ENCODE measurements at places on chromosomes 3 and 15.

DNA sequence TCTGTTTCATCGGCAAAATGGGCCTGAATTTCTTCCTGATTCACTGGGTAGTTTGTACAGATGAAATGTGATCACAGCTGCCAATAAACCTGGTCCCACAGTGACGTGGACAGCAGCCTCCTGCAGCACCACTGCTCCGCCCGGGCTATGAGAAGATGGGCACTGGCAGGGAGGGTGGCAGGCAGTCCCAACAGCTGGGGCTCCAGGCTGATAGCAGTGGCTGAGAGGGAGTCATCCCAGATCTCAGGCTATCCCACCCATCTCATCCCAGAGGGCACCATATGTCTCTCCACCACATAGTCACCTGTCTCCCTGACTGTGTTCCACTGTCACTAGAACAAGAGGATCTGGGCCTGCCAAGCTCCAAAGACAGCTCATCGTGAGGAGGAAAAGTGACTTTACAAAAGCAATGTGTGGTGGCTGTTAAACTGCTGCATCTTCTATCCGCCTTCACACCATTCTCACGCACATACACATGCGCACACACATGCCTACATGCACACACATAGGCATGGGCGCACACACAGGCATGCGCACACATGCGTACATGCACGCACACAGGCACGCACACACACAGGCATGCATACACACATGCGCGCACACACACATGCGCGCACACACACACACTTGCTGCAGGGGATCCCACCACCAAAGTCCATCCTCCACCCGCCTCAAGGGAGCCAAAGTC, 46.2 kb downstream of the RGMA start:
- DNase-seq: peak; percentile 49

- DNase-seq: no peak
Measured at GRCh38 chr3:10280571-10280970, 12.2 kb downstream of the GHRL start.

- no peak for DNase-seq
Measured at GRCh38 chr3:50617096-50617791, at the start of gene MAPKAPK3. Gene MAPKAPK3, plus strand, starts transcription at chr3:50617151. Its CDS starts 415 bp downstream, at chr3:50617566.

GRCh38 chr3:52471371-52472238, 16.2 kb downstream of the NISCH start:
- DNase-seq: peak; percentile 75

GRCh38 chr3:183313351-183313750, 60.3 kb downstream of the B3GNT5 start:
- DNase-seq: peak; percentile 8

- DNase-seq: peak; percentile 30
Measured at GRCh38 chr3:11391174-11391879, 119.1 kb downstream of the ATG7 start.

DNA sequence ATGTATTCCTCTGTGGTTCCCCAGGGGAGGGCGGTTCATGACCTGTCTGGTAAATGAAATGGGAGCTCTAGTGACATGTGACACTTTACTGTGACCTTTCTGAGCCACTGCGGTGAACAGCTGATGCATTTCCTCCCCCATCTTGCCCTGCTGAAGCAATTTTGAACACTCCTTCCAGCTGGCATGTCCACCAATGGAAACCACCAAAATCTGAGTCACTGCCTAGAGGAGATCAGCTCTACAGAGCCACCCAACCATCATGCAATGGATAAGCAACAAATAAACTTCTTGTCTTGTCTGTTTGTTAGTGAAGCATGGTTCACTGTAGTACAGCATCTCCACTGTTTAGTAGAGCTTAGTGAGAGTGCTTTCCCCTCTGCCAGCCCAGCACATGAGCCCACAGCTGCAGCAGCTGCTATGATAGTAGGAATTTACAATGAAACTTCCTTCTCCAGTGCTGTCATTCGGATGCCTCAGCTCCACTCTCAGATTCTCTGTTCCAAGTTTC, 479.4 kb downstream of the NTRK3 start:
- DNase-seq: peak; percentile 11

DNA sequence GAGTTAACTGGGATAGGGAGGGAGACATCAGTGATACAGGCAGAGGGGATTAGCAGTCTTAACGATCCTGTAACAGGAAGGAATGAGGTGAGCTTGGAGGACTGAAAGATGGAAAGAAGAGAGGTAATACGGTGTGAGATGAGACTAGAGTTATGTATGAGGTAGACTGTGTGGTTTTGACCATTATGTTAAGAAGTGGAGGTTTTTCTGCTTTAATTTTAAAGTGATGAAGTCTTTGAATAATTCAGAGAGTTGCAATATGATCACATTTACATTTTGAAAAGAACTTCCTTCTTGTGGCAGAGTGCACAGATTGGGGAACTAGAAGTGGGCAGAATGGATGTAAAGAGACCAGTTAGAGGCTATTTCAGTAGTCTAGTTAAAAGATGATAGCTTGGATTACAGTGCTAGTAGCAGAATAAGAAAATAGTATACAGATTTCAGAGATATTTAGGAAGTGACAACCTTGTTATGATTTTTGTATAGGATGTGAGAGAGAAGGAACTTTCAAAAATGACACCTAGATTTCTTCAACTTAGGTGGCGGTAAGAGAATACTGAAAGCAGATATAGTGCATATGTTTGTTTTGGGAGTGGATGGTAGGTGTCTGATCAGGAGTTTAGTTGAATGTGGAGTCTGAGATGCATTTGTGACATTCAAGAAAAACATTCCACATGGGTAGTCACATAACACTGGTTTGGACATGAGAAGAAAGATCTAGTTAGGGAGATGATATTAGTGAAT, 40.5 kb downstream of the STT3B start:
- DNase-seq: no peak

DNA sequence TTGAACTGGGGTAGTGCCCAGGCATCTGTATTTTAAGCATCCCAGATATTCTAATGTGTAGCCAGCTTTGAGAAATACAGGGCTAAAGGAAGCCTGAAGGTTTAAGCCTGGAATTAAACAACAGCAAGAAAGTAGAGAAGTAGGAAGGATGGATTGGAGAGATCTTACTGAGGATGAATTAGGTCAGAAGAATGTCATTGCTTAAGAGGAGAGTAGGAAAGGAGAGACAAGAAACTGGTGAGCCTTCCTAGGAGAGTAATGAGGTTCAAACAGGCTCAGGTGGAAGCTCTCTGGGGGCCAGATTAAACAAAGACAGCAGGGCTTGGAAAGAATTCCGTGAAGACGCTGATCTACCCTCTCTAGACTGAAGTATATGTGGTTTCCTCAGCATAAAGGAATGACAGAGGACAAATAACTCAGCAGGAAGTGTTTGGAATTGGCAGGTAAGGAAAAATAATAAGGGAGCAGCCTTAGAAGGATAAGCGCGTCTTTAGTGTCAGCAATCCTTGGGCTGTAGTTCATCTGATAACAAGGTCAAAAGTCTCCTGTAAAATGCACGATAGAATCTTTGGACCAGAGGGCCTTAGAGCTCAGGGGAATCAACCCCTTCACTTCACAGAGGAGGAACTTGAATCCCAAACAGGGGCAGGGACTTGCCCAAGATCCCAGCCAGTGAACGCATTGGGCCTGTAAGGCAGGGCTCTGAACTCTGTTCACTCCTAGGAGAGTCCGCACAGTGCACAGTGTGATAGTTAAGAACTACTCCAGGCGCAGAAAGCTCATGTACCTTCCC, 90.9 kb downstream of the TP63 start:
- no peak for DNase-seq
